Renal cortex interstitium (tissue), 15 donors: ENCODE measurements at places on chromosomes 6 and 20. TPM values are rescaled to one million over a fixed set of nuclear protein-coding genes. Genes with fewer than 3 reads are reported as not detected.

GRCh38 chr6:137970368-137970767 lies 103.3 kb downstream of the TNFAIP3 start:
- DNase-seq = no peak

GRCh38 chr6:7671076-7671475 lies 54.8 kb upstream of the BMP6 start:
- no peak for DNase-seq

DNA sequence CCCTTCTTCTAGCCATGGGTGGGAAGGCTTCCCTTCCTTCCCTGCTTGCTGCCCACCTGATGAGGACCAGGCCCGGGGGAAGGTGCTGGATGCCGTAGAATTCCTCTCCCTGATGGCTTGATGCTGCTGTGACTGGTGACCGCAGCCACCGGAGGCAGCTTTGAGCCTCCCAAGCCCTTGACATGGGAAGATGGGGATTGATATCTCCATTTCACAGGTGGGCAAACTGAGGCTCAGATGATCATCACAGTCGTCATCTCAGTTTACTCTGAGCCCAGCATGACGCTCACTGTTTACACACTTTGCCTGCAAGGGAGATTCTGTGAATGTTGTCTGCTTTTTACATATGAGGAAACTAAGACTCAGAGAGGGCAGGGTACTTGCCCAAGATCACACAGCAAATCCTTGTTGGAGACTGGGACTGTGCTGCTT lies 43.9 kb downstream of the SRC start:
- no peak for DNase-seq

DNA sequence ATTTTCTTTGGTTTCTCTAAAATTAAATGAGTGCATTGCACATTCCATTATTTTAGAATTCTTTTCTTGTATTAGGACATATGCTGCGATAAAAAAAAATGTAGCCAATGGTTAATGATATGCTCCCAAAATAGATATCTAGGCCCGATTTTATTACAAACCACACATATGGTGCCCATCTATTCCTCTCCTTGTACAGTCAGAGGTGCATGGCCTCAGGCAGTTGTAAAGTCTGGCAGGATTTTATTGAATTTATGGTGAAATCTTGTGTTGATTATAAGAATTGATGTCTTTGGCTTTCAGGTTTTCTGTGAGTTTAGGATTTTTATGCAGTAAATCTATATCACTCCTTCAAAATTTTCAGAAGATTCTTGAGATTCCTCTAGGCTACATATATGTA lies 192.2 kb downstream of the RFPL4B start:
- DNase-seq = no peak

- DNase-seq = no peak
Measured at GRCh38 chr6:109626311-109626710, 64.7 kb downstream of the AK9 start.

DNA sequence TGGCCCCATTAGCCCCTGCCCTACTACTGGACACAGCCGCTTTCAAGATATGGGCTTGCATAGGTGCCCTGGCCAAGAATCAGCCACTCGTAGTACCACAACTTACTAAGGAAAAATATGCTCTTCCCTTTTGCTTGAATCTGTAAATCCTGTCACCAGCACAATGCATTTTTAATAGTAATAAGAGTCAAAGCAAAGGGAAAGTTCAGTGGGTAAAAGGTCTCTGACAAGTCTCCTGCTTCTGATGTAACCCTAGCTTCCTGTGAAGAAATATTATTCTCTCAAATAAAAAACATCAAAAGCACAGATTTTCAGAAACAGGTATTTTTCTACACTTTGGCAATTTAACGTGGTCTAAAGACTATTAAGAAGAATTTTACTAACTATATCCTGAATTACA lies 373.8 kb downstream of the GJA1 start:
- no peak for DNase-seq

- no peak for DNase-seq
Measured at GRCh38 chr20:13910492-13910891, 79.9 kb downstream of the SEL1L2 start.

The WFDC12 gene
- polyA plus RNA-seq = not detected
